ENCODE measurements at places on chromosomes 2 and 18.

GRCh38 chr2:189074506-189074905 lies 100.3 kb downstream of the COL3A1 start:
- no peak for DNase-seq

- DNase-seq = no peak
Measured at GRCh38 chr2:43100883-43101662, 125.3 kb downstream of the ZFP36L2 start.

DNA sequence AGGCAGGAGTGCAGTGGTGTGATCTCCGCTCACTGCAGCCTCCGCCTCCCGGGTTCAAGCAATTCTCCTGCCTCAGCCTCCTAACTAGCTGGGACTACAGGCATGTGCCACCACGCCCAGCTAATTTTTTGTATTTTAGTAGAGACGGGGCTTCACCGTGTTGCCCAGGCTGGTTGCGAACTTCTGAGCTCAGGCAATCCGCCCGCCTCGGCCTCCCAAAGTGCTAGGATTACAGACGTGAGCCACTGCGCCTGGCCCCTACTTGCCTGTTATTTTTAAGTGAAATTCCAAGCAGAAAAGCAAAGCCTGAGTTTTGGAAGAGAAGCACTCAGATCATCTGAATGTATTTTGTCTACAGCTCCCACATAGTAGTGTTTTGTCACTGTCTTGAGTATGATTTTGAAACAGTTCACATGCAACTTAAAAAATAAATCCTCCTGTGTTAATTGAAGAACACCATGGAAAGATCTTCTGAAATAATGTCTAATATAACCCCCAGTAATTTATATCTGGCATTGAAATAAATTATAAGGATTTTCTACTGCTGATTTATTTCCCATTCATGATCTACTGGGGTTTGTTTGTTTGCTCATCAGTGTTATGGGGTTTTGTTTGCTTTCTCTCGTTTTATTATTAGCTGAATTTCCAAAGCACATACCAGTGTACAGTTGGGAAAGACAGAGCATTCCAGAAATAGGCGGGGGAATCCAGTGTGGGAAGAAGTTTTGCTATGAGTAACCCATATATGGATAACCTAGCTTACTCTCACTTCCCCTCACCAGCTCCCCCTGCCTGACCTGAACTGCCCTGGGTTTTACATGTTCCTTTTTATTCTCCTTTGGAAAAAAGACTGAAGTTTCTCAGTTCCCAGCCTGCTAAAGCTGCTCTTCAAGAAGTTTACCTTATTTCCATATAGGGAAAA lies 80.1 kb upstream of the MAP3K20 start:
- DNase-seq = no peak

- DNase-seq = no peak
Measured at GRCh38 chr2:86078774-86079545, 26.7 kb downstream of the POLR1A start.

DNA sequence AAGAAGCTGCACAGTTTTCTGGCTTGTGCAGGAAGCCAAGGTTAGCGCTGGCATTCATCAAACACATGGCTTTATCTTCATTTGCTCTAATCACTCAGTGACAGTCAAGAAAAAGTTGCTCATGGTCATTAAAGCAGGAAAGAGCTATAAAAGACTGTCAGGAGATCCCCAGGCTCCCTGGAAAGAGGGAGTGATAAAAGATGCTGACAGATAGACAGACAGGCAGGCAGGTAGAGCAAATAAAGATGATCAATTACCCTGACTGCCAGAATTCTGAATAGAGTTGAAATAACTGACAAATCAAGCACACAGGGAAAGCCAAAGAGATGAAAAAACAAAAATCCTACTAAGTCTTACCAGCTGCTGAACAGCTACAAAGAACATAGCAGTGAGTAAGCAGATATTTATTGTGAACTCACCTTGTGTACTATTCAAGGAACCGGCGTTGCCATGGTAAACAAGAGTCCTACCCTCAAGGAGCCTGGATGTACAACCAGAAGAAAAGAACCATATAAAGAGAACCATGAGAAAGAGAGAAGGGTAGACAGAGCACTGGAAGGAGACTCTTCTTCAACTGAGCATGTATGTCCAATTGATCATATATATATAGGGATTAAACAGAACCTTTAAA lies 68.0 kb downstream of the RNF152 start:
- DNase-seq = no peak

DNA sequence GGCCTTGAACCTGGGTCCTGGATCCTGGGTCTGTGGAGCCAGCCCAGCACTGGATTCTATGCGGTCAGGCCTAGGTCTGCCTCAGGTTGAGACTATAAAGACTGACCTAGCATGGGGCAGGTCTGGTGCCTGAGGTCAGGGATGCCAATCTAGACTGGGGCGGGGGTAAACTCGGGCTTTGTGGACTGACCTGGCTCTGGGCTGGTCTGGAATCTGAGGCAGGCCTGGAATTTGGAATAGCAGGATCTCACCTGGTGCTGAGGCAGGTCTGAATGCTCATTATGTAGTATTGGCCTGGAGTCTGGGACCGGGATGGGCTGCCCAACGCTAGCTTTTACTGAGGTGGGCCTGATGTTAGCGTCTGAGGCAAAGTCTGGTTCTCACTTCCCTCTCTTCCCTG lies 256.0 kb downstream of the KIAA1328 start:
- no peak for DNase-seq

DNA sequence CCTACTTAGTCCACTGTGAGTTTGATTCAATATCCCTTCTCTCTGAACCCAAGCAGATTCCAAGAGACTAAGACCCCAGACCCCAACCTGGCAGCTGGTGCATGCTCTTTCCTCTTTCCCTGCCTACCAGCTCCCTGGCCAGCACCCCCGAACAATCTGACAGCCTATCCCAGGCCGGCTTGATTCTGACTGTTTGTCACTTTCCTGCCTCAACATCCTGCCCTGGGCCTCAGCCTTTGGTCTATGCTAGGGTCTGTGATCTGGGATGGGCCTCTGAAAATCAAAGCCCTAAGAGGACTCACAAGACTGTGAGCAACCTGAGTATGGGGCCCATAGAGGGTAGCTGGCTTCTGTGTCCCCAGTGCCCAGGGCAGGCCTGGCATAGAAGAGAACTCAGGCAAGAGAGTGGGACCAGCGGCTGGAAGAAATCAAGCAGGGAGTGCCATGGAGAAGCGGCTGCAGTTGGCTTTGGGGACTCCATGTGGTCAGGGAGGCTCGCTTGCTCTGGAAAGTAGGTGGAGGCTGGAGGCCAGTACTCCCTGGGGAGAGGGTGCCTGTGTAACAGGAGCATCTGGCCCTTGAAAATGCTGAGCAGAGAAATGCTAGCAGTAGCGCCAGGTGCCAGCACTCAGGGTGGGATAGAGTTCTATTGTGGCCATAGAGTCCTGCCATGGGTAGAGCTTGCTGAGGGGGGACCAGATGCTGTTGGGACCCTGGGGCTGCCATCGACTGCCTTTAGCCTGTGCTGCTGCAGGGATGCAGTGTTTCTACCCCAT lies 343.9 kb downstream of the DYSF start:
- DNase-seq = no peak

- DNase-seq = no peak
Measured at GRCh38 chr2:121242976-121243375, 42.0 kb downstream of the TFCP2L1 start.

- no peak for DNase-seq
Measured at GRCh38 chr2:28704621-28705020, 47.0 kb upstream of the PPP1CB start.

- DNase-seq = no peak
Measured at GRCh38 chr2:204486805-204487204, 58.5 kb upstream of the PARD3B start.

- peak; percentile 41 for DNase-seq
Measured at GRCh38 chr2:209556354-209556961, 132.6 kb downstream of the MAP2 start.

GRCh38 chr2:203071148-203071547 lies 56.5 kb downstream of the NBEAL1 start:
- DNase-seq = no peak

- no peak for DNase-seq
Measured at GRCh38 chr2:219578811-219579613, 6.9 kb downstream of the INHA start.

GRCh38 chr2:99707592-99707991 lies 217.8 kb upstream of the REV1 start:
- no peak for DNase-seq

DNA sequence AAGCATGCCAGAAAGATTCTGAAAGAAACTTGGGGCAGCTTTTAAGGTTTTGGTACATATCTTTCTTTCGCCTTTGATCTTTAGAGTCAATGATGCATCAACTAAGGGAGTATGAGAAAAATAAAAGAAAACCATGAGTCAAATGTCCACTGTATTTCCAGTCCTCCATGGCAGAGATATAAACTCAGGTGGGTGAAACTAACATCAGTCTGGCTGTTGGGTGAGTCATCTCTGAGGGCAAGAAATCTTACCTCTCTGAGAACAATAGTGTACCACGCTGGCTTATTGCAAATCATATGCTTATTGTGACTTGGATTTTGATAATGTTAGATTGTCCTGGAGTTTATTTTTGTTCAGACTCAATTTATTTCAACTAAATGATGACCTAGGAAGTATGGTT lies 521.0 kb downstream of the PLCL1 start:
- DNase-seq = no peak

DNA sequence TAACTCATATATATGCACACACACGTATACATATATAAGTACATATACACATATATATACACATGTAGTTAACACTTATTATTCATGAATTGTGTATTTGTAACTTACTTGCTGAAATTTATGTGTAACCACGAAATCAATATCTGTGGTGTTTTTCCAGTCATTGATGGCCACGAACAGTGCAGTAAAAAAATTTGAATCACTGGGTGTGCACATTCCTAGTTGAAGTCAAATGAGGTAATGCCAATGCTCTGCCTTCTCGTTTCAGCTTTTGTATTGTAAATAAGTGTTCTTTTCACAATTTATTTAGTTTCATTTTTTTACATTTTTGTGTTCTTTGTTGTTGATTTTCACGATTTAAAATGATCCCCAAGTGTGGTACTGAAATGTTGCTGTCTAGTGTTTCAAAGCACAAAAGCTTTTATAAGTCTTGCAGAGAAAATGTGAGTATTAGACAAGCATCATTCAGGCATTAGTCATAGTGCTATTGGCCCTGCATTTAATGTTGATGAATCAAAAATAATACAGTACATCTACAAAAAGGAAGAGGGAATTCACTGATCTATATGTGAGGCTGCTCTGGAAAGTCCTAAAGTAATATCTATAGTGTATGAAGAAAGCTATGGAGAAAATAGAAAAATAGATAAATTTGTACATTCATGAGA lies 419.0 kb downstream of the DSC3 start:
- DNase-seq = no peak

GRCh38 chr2:1222056-1222455 lies 191.2 kb upstream of the TPO start:
- no peak for DNase-seq

DNA sequence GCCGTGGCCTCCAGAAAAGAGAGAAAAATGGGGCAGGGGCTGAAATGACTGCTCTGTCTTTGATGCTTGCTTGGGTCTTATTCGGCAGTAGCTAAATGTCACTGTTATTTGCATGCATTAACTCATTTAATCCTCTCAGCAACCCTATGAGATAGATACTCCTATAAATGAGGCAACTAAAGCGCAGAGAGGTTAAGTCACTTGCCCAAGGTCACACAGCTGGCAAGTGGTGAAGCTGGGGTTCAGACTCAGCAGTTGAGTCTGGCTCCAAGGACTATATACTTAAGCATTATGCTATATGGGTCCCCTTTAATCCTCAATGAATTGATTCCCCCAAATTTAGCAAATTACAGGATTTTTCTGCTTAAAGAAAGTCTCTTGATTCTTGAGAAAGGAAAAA lies 9.2 kb upstream of the SLC66A3 start:
- no peak for DNase-seq

GRCh38 chr2:164824872-164825271 lies 16.8 kb downstream of the COBLL1 start:
- DNase-seq = no peak

- no peak for DNase-seq
Measured at GRCh38 chr2:71865391-71865965, 282.2 kb downstream of the CYP26B1 start.

DNA sequence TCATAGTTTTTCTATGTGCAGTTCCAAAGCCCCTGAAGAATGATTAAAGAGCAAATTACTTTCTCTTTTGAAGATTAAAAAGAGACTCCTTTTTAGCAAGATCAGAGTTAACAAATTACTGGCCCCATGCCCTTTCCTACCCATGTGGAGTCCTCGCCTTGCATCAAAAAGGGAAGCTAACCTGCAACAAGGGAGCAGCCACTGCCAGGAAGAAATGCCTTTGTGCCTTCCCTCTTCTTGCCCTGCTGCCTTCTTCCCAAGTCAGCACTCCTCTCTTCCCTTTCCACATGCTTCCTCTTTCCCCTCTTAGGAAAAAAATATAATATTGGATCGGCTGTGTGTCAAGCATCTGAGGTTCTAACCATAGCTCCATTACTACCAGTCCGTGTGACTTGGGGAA lies 37.1 kb upstream of the CYP1B1 start:
- DNase-seq = no peak

Data from NCI-H1436 treated with DMSO at 0.1 percent for 48 hours (cell line).